ENCODE measurements at places on chromosomes 7 and 10.

GRCh38 chr10:121696854-121697253, 98.6 kb upstream of the FGFR2 start:
- DNase-seq, result peak; percentile 9

DNA sequence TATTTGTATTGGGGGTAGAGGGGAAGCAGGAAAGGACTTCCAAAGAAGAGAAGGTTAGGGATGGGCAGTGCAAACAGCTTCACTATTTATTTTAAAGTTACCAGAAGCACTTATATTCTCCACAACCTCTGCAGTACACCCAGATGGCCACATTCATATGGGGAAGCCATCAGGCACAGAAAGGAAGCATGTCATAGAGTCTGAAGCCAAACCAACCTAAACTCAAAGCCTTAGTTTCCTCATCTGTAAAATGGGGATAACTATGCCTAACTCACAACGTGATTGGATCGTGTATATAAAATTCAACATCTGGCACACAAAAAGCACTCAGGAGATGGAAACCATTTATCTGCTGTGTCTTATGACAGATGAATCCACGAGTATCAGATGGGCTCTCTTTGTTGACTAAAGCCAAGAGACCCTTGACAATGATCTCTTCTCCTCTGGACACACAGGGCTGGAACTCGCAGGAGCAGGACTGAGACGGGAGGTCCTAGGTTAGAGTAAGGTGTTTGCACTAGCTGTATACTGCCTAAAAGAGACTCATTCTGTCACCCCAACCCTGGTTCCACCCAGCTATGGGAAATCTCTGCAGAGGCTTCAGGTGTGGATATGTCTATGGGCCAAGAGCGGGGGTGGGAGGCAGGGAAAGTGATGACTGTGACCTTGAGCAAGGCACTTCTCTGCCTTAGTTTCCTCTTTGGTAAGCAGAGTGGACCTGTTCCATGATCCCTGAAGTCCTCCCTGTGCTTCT, 1.8 kb downstream of the KIAA1549 start:
- DNase-seq, result peak; percentile 7

DNA sequence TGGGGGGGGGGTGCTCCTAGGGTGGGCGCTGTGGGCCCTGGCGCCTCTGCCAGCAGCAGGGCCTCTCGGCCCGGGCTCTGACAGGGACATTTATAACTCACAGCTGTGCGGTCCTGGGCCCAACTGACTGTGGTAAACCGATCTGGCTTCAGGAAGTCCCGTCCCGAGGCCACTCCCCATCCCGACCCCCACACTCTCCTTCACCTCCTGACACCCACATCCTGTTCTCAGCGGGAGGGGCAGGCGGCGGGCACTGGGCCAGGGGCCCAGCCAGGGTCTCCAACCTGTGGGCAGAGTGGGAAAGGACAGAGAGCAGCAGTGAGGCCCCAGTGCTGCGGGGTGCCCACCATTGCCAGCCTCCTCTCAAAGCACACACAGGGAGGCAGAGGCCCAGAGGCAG, 69.1 kb downstream of the ZMIZ1 start:
- no peak for DNase-seq

GRCh38 chr7:131008840-131009711, 275.1 kb upstream of the KLF14 start:
- DNase-seq, result no peak

GRCh38 chr10:99460070-99460469, 29.6 kb upstream of the GOT1 start:
- DNase-seq, result no peak

DNA sequence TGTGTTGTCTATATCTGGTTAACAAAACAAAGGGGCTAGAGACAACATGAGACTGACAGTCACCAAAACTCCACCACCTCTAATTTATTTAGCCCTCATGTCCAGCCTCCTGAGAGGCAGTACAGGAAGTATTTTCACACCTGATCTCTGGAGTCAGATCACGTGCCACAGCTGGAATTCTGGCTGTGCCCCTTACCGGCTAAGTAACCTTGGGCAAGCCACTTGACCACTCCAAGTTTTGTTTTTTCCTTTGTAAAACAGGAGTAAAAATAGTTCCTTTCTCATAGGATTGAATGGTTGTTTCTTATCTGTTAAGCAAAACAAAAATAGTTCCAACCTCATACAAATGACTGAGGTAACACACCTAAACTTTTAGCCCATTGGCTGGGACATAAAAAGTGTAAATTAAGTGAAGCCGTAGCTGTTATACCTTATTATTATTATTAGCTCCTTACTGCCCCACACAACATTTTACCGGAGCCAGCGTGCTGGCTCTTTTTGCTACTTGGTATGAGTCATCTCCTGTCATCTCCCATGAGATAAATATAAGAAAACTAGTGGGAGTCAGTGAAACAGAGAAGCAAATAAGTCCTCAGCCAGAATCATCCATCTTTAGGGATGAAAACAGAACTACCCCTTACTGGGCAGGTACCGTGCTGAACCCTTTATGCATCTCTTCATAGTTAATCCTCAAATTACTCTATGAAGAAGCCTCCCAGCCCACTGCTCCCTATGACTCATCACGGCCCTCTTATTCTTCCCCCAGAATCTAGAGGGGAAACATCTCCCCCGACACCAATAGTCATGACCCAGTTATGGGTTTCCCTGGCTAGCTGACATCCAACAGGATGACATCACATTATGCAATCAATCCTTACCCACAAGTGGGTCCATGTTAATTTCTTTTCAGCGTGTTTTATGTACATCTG, 44.9 kb downstream of the PPP1R3C start:
- no peak for DNase-seq
